Spleen (tissue), 13 donors: ENCODE measurements at places on chromosomes 1 and 21. TPM values are rescaled to one million over a fixed set of nuclear protein-coding genes. Genes with fewer than 3 reads are reported as not detected.
A peak's percentile ranks its signal among the peaks of the same experiment; 100 is the strongest.

DNA sequence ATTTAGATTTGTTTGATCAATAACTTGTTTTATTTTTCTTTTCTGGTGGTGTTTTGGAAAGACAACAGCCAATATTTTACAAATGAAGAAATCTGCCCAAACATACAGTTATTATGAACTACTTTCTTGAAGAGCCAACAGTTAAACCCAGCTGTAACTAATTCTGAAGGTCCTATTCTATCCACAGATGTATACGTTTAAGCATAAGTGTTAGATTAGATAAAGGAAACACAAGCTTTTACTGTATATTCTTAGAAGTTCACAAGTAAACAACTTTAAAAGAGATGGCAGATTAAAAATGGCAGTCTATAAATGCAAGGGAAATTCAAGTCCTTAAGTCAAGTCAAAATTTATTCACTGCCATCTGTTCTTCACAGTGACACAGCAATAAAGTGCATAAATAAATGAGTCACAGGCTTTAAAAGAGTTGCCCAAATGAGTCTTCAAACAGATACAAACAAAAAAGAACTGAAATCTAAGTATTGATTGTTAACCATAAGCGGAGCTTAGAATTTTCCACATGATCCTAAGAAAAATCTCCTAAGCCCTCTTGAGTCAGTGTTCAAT is 49.9 kb upstream of the KCNH1 start:
- no peak for DNase-seq

DNA sequence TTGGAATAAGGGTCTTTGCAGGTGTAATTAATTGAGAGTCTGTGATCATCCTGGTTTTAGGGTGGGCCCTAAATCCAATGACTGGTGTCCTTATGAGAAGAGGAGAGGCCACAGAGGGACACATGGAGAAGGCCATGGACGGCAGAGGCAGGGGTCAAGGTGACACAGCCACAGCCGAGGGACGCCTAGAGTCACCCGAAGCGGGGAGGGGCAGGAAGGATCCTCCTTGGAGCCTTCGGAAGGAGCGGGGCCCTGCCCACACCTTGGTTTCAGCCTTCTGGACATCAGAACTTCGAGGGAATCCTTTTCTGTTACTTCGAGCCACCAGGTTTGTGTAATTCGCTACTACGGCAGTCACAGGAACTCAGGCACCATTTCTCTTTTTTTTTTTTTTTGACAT is 31.1 kb downstream of the RRP1 start:
- peak; percentile 28 for DNase-seq

DNA sequence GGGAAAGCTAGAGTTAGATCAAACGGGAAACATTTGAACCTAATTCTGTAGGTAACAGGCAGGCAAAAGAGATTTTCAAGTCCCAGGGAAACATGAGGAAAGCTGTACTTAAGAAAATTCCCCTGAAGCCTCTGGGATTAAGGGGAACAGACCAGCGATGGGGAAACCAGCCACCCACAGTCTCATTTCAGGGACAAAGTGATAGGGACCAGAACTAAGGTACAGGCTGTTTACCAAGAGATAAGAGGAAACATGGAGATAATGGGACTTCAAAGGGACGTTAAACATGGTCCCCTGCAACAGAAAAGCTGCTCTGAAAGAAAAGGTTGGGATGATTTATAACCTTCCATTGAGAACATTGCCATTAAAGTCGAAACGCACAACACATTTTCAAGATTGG is 84.4 kb downstream of the NTPCR start:
- no peak for DNase-seq

GRCh38 chr1:62572476-62572875 is 24.8 kb upstream of the ANGPTL3 start:
- DNase-seq, result no peak

S100A9 gene
- 947 TPM for polyA plus RNA-seq
